ENCODE measurements at places on chromosomes 12 and 14.

- DNase-seq = no peak
Observed at GRCh38 chr12:113445544-113446171, 23.5 kb downstream of the SDSL start.

DNA sequence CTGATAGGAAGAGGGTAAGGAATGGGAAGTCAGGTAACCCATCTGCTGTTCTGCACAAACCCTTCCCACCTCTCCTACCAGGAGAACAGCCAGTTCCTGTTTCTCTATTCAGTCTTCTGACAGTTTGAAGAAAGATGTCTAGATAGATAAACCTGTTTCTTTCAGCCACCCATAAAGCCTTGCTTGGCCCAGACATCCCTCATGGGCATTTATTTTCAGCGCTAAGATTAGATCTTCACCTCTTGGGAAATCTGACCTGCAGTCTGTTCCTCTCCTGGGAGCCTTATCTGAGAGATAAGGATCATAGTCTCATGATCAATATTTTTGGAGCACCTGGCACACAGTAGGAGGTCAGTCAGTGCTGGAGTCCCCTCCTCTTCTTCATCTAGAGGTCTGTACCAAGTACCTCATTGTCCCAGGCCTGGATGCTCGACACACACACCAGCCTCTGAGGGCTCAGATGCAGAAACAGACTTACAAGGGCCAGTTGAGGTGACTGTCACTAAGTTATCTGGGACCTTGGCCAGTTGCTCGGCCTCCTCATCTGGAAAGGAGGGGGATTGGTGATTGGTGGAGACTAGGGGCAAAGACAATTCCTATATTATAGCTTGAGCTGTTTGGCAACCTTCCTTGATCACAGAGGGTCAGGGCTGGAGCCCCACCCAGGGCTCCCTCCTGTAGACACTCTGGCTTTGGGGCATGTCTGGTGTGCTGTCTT is 18.2 kb downstream of the ACVRL1 start:
- no peak for DNase-seq

GRCh38 chr12:82398879-82399278 is 40.5 kb downstream of the METTL25 start:
- no peak for DNase-seq

DNA sequence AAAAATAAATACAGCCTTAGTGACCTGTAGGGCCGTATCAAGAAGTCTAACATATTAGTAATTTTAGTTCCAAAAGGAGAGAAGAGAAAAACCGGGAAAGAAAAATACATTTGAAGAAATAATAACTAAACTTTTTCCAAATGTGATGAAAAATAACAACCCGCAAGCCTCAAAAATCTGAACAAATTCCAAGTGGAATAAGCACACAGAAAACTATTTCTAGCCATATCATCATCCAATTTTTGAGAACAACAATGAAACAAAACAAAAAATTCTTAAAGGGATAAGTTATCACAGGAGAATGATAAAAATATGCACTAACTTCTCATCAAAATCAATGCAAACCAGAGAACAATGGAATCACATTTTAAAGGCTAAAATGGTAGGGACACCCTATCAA is 198.1 kb upstream of the PLXNC1 start:
- no peak for DNase-seq

DNA sequence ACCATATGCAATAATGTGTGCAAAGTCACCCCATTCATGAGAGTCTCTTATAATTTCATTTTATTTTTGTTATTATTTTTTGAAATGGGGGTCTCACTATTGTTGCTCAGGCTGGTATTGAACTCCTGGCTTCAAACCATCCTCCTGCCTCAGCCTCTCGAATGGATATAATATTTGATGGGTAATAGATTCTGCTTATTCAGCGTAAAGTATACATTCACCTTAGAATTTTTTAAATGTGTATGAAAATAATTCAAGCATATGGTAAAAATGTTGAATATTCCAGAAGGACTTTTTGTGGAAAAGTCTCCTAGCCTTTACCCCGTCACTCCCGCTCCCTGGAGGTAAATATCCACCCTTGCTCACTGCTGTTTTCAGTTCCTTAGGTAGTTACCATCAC is 23.4 kb upstream of the SSPN start:
- no peak for DNase-seq

- DNase-seq = no peak
Observed at GRCh38 chr14:91372671-91373495, 44.7 kb downstream of the CCDC88C start.

GRCh38 chr12:43762596-43762995 is 3.8 kb downstream of the IRAK4 start:
- DNase-seq = no peak

DNA sequence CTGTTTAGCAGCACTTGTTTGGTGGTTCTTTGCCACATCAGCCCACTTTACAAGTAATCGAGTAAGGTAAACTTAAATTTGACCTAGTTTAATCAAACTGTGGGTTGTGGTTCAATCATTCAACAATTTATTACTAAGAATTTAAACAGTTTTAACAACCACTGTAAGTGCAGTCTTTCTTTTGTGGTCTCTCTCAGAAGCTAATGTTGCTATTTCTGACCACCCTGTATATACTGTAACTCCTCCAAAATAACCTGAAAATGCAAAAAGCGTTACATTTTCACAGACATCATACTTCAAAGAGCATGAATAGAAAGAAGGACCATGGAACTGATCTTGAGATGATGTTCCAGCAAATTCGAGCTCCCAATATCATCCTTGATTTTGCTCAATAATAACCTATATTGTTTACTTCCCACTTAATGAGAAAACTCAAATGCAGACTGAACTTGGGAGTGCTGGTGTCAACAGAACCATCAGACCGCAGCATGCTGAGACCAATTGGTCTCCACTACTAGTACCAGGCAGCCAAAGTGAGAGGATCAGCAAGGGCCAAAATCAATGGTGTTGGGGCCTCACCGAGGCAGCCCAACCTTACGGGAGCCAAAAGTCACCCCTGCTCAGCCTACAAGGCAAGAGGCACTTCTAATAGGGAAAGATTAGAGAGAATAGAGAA is 22.1 kb downstream of the IFNG-AS1 start:
- DNase-seq = no peak

DNA sequence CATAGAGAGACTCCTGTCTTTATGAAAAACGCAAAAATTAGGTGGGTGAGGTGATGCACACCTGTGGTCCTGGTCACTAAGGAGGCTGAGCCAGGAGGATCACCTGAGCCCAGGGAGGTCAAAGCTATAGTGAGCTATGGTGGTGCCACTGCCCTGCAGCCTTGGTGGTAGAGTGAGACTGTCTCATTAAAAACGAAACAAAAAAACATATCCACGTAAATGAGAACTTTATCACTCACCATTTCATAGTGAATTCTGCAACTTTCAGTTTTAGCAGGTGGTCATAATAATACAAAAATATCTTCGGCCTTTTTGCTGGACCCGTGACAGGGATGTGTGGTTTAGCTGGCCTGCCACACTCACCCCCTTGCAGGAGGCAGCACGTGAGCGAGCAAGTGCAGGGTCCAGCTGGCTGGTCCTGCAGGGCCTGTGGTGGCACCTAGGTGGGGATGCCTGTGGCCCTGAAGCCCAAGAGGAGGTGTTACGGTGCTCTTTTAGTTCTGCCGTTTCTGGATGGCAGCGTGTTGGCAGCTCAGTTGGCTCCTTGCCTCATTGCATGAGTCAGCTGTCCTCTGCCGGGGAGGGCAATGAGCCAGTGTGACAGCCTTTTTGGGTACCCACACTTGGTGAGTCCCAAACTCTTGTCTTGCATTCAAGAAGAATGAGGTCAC is 1330.7 kb upstream of the TMEM132C start:
- DNase-seq = no peak

DNA sequence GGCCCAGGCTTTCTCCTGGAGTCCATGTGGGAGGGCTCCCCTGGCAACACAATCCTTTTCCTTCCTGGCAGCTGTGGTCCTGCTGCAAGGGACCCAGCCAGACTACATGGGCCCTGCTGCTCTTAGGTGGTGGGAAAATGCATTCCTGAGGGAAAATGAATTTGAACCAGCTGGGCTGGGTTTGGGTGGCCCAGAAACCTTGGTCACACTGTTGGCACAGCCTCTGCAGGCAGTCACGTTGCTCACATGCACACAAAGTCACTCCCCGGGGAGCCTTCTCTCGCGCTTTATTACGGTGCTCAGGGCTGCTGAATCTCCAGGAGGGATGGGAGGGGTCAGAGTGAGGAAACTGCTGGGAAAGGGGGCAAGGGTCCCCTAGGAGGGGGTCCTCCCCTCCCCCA is 17.2 kb downstream of the PLEKHG3 start:
- DNase-seq = no peak

GRCh38 chr14:90629471-90629870 is 186.8 kb downstream of the TTC7B start:
- no peak for DNase-seq

DNA sequence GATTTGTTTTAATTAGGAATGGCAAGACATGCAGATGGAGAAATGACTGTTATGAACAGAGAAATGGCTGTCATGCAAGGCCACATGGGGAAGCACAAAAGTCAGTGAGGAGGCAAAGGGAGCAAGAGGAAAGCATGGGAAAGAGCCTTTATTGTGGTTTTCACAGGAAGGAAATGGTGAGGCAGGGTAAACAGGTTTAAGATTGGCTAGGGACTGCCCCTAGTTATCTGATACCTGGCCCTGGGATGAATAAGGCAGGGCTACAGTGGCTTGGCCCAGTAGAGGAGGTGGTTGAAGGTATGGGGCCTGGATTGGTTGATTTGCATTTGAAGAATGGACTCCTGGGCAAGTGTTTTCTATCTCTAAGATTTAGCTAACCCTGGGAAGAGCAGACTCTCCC is 168.7 kb upstream of the CNOT2 start:
- no peak for DNase-seq

GRCh38 chr12:11885261-11886038 is 185.3 kb upstream of the BCL2L14 start:
- no peak for DNase-seq

GRCh38 chr12:47964106-47964728 is 821 bp downstream of the TMEM106C start:
- DNase-seq = no peak

DNA sequence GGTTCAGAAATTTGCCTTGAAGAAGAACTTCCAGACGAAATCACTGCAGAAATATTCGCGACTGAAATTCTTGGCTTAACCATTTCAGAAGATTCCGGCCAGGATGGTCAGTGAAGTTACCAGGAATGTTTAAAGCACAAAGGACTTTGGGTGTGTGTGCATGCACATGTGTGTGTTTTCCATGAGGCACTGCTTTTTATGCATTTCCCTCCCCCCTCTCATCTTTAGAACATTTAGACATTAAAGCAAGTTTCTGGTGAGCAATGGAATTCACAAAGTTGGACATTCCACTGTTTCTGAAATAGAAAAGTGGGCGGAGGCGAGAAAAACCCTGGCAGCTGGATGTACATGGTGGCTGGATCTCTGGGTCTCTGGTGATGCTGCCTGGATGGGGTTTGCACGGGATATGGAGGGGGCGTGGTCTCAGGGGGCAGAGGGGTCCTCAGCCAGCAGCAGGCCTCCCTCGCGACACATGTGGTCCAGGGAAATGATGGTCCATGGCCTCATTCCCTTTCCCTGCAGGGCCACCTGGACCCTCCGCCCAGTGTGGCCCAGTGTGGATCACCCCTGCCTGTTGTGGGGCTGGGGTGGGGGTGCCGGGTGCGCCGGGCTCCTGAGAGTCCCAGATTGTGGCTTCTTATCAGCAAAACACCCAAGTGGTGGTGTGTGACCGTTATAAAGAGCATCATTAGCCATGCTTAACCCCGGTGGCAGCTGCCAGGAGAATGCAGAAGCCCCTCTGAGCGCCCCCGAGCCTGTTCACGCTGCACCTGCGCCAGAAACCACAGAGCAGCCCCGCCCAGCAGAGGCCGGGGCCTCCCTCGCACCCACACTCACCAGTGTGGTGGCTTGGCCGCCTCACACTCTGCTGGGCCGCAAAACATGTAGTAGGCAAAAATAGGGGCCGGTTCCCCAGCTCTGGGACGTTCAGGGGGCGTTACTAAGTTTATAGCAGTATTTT is 17.8 kb upstream of the BCL7A start:
- DNase-seq = peak; percentile 48

DNA sequence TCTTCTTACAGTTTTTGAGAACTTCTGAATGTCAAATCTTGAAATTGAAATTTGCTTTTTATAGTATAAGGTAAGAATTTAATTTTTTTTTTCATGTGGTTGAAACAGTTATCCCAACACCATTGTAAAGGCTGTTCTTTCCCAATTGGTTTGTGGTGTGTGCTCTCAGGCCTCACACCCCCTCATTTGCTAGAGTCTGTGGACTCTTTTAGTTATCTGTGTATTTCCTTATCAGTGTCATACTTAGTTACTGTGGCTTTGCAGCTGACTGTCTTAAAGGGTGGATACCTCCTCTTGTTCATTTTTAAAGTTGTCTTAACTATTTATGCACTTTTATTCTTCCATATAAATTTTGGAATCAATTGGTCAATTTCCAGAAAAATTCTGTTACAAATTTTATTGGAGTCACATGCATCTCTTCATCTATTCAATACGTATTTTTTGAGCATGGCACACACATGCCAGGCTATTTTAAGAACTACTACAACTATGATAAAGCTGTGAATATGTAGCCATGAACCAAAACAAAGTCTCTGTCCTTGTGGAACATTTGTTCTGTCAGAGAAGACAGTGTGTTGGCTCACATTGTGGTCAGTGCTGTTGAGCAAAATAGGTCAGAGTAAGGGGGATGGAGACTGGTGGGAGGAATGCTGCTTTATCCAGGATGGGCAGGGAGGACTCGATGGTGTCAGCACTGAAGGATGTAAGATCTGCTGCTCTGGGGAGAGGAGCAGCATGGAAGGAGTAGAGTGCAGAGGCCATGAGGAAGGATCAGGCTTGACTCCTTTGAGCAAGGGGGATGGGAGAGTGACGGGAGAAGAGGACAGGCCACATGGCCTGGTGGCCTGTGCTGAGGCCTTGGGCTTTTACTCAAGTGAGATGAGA is 24.1 kb downstream of the FGF23 start:
- no peak for DNase-seq

GRCh38 chr14:62946221-62946620 is 99.0 kb downstream of the KCNH5 start:
- DNase-seq = no peak

DNA sequence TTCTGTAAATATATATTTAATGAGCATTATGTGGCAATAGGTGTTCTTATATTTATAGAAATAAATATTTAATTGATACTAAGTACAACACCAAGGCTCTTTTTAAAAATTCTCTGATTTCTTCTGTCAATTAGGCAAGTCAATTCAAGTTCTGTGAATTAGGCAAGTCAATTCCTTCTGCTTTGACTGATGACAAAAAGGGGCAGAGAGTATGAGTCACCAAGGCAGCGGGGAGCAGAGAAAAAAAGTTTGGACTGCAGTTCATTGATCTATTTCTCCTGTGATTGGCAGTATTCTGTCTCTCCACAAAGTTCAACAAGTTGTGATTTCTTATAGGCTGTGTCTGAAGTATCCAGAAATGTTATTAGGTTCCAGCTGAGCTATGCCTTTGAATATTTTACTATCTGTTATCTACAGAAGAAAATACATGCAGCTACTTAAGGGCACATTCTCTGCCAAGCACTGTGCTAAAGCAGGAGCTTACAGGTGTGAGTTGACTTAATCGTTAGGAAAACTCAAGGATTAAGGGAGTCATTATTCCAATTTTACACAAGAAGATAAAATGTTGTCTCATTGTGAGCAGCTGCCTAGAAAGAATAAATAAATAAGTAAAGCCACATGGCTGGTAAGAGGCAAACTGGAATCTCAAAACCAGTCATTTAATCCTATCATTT is 206.4 kb upstream of the ALG10B start:
- DNase-seq = no peak

GRCh38 chr12:17976202-17976601 is 113.8 kb downstream of the RERGL start:
- no peak for DNase-seq

GRCh38 chr12:46267575-46267824 is 1.3 kb downstream of the SLC38A1 start:
- DNase-seq = peak; percentile 18

Data from memory B cell (primary cell).